NCI-H226 (cell line): ENCODE measurements at places on chromosomes 4 and X.

DNA sequence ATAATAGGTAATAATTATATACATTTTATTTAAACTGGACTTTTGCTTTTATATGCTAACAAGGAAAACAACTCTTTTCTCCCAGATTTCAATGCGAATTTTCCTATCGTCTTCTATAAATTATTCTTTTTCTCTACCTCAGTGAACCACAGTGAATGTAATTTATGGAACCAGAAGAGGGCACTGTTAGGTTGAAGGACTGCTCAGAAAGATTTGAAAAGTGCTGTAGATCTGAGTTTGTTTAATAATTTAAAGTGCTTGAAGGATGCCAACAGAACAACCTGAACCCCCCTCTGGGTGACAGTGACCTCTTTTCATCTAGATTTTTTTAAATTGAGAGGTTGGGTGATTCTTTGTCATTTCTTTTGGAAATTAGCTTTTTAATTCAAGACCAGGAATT, 54.9 kb downstream of the PHOX2B start:
- no peak for DNase-seq

DNA sequence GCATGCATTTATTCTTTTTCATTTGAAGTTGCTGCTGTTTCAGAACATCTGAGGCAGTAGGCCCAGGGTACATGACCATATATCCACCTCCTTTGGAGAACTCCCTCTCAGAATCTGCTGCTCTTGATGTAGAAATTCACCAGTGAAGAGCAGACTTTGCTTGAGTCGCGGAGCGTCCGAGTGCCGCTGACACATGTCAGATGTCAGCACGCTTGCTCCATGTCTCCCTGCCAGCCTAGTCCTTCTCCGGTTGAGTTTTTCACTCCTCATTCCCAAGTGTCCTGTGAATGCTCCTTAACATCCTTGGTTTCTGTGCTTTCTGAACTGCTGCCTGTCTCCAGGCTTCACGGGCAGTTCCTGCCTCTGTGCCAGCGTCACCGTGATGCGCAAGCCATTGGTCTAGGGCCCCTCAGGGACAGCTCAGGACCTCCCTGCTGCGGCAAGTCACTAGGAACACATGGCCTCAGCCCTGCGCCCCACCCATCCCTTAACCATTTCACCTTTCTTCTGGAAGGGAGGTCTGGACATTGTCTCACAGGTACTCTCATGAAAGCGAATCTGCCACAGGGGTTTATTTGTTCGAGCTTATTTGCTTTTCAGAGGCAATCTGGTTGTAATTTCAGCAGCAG, 93.1 kb upstream of the RBPJ start:
- no peak for DNase-seq

DNA sequence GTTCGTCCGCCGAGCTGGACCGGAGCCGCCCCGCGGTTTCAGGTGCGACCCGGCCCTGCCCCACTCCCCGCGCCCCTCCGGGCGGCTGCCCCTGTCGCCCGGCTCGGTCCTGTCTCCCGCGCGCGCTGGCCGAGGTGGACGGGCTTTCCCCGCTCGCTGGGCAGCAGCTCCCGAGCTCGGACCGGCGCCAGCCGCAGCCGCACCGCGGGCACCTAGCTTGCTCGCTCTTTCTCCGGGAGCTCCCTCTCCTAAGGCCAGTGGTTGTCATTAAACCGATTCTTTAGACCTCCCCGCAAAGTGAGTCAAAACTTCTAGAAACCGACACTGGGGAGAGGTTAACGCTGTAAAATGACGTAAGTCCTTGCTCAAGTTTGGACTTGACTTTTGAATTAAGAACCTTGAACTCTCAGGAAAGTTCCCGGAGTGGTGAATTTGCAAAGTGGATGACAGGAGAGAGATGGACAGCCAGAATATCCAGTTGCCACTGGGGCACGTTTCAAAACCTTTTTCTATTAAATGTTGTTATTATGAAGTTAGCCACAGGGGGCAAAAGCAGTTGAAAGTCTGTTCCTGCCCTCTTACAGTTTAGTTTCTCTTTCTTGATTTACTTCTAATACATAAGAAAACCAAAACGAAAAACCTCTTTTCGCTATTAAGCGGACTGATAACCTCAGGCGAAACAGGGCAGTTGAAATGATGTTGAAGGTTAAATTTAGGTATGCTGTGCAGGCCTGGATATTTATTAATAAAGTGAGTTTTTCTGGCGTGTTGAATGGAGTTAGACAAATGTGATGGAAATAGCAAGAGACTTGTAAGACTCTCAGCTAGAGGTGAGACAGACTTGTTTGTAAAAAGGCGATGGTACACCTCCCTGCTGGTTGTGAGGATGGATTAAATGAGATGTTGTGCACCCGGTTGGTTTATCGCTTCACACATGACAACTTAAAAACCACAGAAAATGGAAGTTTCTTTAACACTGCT, 847 bp downstream of the PI4K2B start:
- DNase-seq, result peak; percentile 48

DNA sequence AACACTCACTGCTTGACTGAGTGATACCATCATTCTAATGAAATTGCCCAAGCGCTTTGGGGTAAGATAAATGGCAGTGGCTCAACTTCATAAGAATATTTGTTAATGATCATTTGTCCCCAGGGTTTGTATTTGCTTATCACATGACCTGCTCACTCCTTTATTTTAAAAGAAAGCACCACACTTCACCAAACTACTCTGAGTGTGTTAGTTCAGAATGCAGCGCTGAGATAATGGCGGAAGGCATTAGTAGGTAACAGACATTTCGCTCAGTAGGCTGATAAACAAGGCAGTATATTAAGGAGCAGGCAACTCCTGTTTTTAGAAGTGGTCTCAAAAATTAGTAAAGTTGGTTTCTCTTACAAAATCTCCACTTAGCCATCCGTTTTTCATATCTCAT, 1.6 kb downstream of the SNX25 start:
- DNase-seq, result no peak
